GM23248 (cell line): ENCODE measurements at places on chromosomes 3 and 15. TPM values are rescaled to one million over a fixed set of nuclear protein-coding genes. Genes with fewer than 3 reads are reported as not detected.

GRCh38 chr15:77266708-77267386, 153.1 kb downstream of the PEAK1 start:
- 0 out of 2 replicates have a peak, but pooled peaks cover 6% of the 10 kb centered on the region for H3K36me3 ChIP-seq
- peaks cover 17% of the 10 kb centered on the region for H3K4me1 ChIP-seq
- DNase-seq: peak; percentile 72
- peak overlapping the region; percentile 39 for H3K27ac ChIP-seq
- H3K4me3 ChIP-seq: no peak overlapping the region
- H3K27me3 ChIP-seq: no peaks in the 10 kb centered on the region

The RBP2 gene
- total RNA-seq: not detected in 2 replicates

The PATL2 gene
- not detected in 2 replicates for total RNA-seq

- DNase-seq: peak; percentile 9
- no peak overlapping the region for H3K27ac ChIP-seq
- H3K27me3 ChIP-seq: no peaks in the 10 kb centered on the region
- H3K4me1 ChIP-seq: peaks cover 13% of the 10 kb centered on the region
Measured at GRCh38 chr3:73529308-73530021, 95.3 kb downstream of the PDZRN3 start.

GRCh38 chr3:188059351-188059750, 94.6 kb upstream of the LPP start:
- no peak overlapping the region for H3K27ac ChIP-seq
- DNase-seq: peak; percentile 19
- peaks cover 16% of the 10 kb centered on the region for H3K4me1 ChIP-seq
- H3K27me3 ChIP-seq: no peaks in the 10 kb centered on the region

DNA sequence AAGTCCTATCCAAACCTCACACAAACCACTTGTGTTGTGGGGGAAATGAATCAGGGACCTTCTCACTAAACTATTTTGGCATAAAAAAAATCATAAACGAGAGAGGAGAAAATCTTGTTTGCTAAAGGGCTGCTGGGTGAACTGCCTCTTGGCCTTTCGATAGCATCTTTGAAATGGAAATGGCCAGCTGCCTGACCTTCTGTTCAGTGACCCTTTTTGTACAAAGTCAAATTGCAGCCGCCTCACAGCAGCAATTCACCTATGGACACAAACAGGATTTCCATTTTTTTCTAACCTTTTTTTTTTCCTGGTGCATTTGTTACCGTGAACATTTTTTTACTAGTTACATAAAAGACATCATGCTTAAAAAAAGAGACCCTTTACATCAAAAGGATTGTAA, 89.0 kb upstream of the ONECUT1 start:
- H3K4me1 ChIP-seq: no peaks in the 10 kb centered on the region
- H3K27me3 ChIP-seq: no peaks in the 10 kb centered on the region
- no peak overlapping the region for H3K27ac ChIP-seq
- no peak for DNase-seq
- H3K36me3 ChIP-seq: no peaks in the 10 kb centered on the region
- no peak overlapping the region for H3K4me3 ChIP-seq

DNA sequence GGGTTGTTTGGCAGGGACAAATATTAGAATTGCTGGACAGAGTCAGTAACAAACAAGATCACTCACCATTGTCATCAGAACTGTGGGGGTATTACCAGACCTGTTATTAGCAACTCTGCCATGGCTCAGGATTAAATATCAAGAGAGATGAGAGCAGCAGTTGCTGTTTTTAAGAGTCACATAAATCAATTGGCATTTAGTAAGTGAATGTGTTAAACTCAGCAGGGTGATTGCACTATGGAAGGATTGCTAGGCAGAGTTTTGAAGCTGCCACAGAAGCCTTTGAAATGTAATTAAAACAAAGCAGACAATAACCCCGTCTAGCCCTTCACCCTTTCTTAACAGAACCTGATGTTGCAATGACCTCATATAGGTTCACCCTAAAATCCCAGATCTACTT, 238.8 kb downstream of the GAP43 start:
- H3K4me3 ChIP-seq: no peak overlapping the region
- H3K27ac ChIP-seq: no peak overlapping the region
- no peaks in the 10 kb centered on the region for H3K4me1 ChIP-seq
- H3K36me3 ChIP-seq: no peaks in the 10 kb centered on the region

DNA sequence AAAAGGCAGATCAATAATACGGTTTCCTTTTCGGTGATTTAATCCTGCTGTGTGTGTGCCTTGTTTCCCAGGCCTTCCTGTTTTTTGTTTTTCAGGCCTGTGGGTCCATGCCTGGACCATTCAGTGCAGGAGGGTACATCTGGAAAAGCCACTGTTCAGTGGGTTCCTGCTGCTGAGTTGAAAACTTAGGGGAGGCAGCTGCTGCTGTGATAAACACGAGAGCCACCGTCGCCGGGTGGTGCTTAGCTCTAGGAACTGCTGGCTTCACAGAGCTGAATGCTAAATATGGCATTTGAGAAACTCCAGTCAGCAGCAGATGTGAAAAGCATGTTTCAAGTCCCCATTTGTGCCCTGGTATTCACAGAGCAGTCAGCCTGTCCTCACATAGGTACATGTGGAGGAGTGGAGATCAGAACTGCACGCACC, 44.0 kb downstream of the SYNM start:
- no peak for DNase-seq
- H3K27me3 ChIP-seq: no peaks in the 10 kb centered on the region
- peaks cover 6% of the 10 kb centered on the region for H3K4me1 ChIP-seq
- no peaks in the 10 kb centered on the region for H3K36me3 ChIP-seq
- H3K27ac ChIP-seq: no peak overlapping the region

GRCh38 chr3:42440924-42441323, 30.5 kb upstream of the LYZL4 start:
- peaks cover 37% of the 10 kb centered on the region for H3K27me3 ChIP-seq
- no peak for DNase-seq

GRCh38 chr3:166837535-166837934, 542.6 kb downstream of the ZBBX start:
- DNase-seq: no peak
- H3K27me3 ChIP-seq: no peaks in the 10 kb centered on the region
- H3K27ac ChIP-seq: no peak overlapping the region
- H3K4me1 ChIP-seq: no peaks in the 10 kb centered on the region
- no peak overlapping the region for H3K4me3 ChIP-seq
- no peaks in the 10 kb centered on the region for H3K36me3 ChIP-seq

- peak; percentile 92 for DNase-seq
- peak overlapping the region; percentile 90 for H3K27ac ChIP-seq
- peaks cover 43% of the 10 kb centered on the region for H3K4me1 ChIP-seq
- no peaks in the 10 kb centered on the region for H3K36me3 ChIP-seq
- H3K4me3 ChIP-seq: peak overlapping the region; percentile 36
- no peaks in the 10 kb centered on the region for H3K27me3 ChIP-seq
Measured at GRCh38 chr15:64246364-64247189, 83.8 kb upstream of the PPIB start.

GRCh38 chr3:61956236-61956635, 394.9 kb downstream of the PTPRG start:
- H3K27me3 ChIP-seq: no peaks in the 10 kb centered on the region
- DNase-seq: peak; percentile 88
- peak overlapping the region; percentile 86 for H3K27ac ChIP-seq
- no peaks in the 10 kb centered on the region for H3K36me3 ChIP-seq
- peaks cover 37% of the 10 kb centered on the region for H3K4me1 ChIP-seq

- H3K27me3 ChIP-seq: no peaks in the 10 kb centered on the region
- H3K4me1 ChIP-seq: peaks cover 45% of the 10 kb centered on the region
- DNase-seq: no peak
Measured at GRCh38 chr3:170367797-170368196, 10.3 kb downstream of the SKIL start.

- no peak for DNase-seq
- H3K4me3 ChIP-seq: no peak overlapping the region
- H3K27ac ChIP-seq: no peak overlapping the region
- no peaks in the 10 kb centered on the region for H3K4me1 ChIP-seq
- 0 out of 2 replicates have a peak, but pooled peaks cover 3% of the 10 kb centered on the region for H3K27me3 ChIP-seq
- no peaks in the 10 kb centered on the region for H3K36me3 ChIP-seq
Measured at GRCh38 chr3:169199283-169199682, 464.2 kb downstream of the MECOM start.

DNA sequence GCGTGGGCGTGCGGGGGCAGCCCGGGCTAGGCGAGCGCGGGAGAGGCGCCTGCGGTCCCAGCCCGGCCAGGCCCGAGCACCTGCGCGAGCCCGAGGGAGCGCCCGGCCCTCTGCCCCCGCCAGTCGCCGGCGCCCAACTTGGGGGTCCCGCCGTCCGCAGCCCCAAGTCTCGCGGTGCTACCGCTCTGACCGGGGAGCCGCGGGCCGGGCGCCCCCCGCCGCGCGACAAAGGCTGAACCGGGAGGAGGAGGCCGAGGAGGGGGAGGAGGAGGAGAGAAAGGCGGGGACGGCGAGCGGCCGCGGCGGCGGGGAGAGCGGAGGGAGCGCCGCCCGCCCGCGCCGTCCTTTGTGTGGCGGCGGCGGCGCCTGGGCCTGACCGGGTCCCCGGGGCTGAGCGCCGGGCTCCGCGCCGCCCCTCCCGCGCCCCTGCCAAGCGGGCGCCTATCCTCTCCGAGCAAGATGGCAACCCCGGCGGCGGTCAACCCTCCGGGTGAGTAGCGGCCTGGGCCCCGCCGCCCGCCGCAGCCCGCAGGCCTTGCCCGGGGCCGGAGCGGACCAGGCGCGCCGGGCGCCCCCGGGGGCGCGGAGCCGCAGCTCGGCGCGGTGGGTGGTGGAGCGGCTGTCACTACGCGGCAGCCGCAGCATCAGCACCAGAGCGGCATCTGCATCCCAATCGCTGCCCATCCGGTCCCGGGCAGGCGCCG, at the start of gene ARNT2:
Gene ARNT2 (plus strand): TSS at position 326 of the 704 bp plus-strand sequence. CDS start 134 bp downstream, at position 460.
- no peaks in the 10 kb centered on the region for H3K36me3 ChIP-seq
- no peak within 1 kb of the TSS for H3K27ac ChIP-seq
- peak within 1 kb of the TSS; percentile 73 for H3K4me3 ChIP-seq
- H3K4me1 ChIP-seq: no peaks in the 10 kb centered on the region
- H3K27me3 ChIP-seq: no peaks in the 10 kb centered on the region; the same call in 1 of the 2 replicates
- peak; percentile 55 for DNase-seq

DNA sequence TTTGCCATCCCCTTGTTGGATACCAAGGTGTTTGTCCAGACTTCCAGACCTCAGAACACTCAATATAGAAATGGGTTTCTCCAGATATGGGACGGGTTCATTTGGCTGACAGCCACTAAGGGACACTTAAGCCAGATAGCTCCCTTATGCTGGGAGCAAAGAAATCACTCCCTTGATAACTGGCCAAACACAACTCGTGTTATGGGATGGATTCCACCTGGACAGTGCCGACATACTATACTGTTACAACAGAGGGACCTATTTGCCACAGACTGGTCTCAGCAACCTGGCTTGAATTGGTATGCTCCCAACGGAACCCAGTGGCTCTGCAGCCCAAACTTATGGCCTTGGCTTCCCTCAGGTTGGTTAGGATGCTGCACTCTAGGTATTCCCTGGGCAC, 114.0 kb upstream of the PLCL2 start:
- DNase-seq: no peak
- no peak overlapping the region for H3K4me3 ChIP-seq
- H3K27me3 ChIP-seq: no peaks in the 10 kb centered on the region
- no peaks in the 10 kb centered on the region for H3K4me1 ChIP-seq
- no peaks in the 10 kb centered on the region for H3K36me3 ChIP-seq

DNA sequence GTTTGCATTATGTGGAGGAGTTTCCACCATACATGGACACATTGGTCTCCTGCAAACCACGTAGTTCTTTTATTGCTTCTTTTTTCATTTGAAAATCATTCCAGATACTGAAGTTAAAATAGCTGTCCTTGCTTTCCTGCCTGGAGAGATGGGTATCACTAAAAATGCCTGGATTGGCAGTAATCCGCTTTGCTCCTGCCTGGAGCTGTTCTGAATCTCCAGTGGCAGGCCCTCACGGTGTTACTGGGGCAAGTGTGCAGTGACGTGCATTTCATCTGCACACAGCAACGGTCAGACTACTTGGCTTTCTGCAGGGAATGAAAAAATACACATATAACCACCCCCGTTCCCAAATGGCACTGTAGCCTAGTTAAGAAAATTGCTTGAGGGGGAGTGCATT, 272.9 kb downstream of the IL5RA start:
- no peaks in the 10 kb centered on the region for H3K27me3 ChIP-seq
- no peaks in the 10 kb centered on the region for H3K4me1 ChIP-seq
- no peaks in the 10 kb centered on the region for H3K36me3 ChIP-seq
- no peak overlapping the region for H3K4me3 ChIP-seq

The PML gene
- 55.3 and 74.7 TPM in 2 replicates for total RNA-seq

DNA sequence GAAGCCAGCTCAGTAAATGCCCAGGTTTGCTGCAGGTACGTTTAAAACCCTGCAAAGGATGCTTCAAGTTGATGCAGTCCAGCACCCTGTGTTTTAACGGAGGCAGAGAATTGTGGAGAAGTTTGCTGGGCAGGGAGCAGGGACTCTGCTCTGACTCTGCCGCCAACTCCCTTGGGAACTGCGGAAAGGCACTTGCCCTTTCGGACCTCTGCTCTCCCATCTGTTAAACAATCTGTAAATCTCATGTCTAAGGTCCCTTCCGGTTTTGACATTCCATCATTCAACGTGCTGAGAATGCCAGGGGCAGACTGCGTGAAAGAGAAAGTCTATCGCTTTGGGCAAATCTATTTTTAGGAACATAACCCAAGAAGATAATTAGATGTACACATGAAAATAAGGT, 184.5 kb downstream of the OPA1 start:
- H3K4me3 ChIP-seq: no peak overlapping the region
- no peak for DNase-seq
- H3K27ac ChIP-seq: no peak overlapping the region
- H3K4me1 ChIP-seq: peaks cover 12% of the 10 kb centered on the region
- H3K27me3 ChIP-seq: peaks cover 58% of the 10 kb centered on the region
- no peaks in the 10 kb centered on the region for H3K36me3 ChIP-seq

The CDC25A gene
- 4.3 and 4.6 TPM in 2 replicates for total RNA-seq

GRCh38 chr3:11508346-11509172, 135.2 kb downstream of the VGLL4 start:
- H3K4me1 ChIP-seq: peaks cover 28% of the 10 kb centered on the region
- no peak overlapping the region for H3K4me3 ChIP-seq
- no peaks in the 10 kb centered on the region for H3K27me3 ChIP-seq
- no peaks in the 10 kb centered on the region for H3K36me3 ChIP-seq
- H3K27ac ChIP-seq: peak overlapping the region; percentile 82
- DNase-seq: no peak

The DOCK3 gene
- 0.43 and 0.51 TPM in 2 replicates for total RNA-seq

DNA sequence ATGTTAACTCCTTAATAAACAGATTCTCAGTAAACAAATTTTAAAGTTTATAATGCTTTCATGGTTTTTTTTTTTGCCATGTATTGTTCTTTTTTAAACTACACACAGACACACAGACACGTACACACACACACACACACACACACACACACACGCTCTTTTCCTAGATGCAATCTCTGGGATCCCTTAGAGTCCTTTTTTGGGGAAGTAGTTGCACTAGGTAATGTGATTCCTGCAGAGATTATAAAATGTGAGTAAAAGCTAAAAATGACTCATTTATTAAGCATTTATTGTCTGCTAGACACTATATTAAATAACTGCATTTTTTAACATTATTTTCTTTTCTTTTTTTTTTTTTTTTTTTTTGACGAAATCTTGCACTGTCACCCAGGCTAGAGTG, 19.9 kb downstream of the NDUFB5 start:
- peaks cover 17% of the 10 kb centered on the region for H3K36me3 ChIP-seq
- 0 out of 2 replicates have a peak, but pooled peaks cover 4% of the 10 kb centered on the region for H3K4me1 ChIP-seq
- DNase-seq: peak; percentile 19
- H3K27ac ChIP-seq: no peak overlapping the region
